ENCODE measurements at places on chromosomes 1 and 21.

DNA sequence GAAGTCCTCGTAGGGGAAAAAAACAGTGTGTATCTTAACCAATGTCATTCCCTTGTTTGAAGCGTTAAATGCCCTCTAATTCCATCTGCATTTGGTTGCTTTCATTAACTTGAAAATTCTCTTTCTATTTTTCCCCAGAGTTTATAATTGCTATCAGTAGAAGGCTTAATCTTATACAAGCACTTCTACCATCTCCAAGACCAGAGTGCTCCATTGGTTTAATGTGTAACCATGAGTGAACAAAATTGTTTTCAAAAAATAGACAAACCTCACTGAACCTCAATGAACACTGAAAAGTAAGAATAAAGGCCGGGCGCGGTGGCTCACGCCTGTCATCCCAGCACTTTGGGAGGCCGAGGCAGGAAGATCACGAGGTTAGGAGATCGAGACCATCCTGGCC, 141.3 kb downstream of the RGS7 start:
- no peak for DNase-seq
- peak overlapping the region; percentile 7 for H3K4me3 ChIP-seq
- H3K27ac ChIP-seq = peak overlapping the region; percentile 35
- H3K36me3 ChIP-seq = no peaks in the 10 kb centered on the region

DNA sequence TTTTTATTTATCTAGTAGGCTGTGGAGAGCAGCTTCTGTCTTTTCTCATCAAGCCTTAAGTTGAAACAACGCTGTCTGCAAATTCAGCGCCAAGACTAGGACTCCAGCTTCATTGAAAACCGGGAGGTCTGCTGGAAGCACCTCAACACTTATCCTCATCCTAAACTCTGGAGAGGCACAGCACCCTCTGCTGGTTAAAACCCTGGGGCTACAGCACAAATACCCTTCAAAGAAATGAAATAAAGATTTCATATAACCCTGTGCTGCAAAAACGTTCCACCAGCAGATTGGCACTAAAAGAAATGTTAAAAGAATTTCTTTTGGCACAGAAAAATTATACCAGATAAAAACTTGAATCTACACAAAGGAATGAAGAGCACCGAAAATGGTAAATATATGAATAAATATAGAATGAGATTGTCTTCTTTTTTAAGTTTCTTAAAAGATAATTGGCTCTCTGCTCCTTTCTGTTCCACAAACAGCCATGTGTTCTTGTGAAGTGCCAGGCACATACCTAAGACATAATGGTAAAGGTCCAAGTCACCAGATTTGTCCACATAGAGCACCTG, 227.7 kb upstream of the SAMSN1 start:
- DNase-seq = no peak
- peaks cover 10% of the 10 kb centered on the region for H3K4me1 ChIP-seq
- H3K27me3 ChIP-seq = no peaks in the 10 kb centered on the region
- no peak overlapping the region for H3K4me3 ChIP-seq
- no peaks in the 10 kb centered on the region for H3K36me3 ChIP-seq
- H3K27ac ChIP-seq = no peak overlapping the region

DNA sequence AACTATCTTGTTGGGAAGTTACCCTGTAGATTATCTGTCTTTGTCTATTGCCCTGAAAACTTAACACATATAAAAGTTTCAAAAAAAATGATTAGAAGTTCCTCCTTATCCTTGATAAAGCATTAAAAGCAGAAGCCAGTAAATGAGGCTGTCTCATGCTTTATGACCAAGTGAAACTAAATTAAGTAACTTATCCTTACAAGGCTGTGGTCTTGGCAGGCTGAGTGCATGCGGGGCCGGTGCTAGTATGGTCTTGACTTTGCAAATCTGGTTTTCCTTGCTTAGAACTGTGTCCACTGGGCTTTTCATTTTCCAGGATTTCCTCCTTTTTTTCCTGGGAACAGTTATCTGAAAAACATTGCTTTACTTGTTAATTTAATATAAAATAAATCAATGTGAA, 43.1 kb downstream of the PCNX2 start:
- peaks cover 9% of the 10 kb centered on the region for H3K4me1 ChIP-seq
- H3K27me3 ChIP-seq = no peaks in the 10 kb centered on the region
- H3K36me3 ChIP-seq = peaks cover 21% of the 10 kb centered on the region
- H3K27ac ChIP-seq = no peak overlapping the region
- no peak for DNase-seq

DNA sequence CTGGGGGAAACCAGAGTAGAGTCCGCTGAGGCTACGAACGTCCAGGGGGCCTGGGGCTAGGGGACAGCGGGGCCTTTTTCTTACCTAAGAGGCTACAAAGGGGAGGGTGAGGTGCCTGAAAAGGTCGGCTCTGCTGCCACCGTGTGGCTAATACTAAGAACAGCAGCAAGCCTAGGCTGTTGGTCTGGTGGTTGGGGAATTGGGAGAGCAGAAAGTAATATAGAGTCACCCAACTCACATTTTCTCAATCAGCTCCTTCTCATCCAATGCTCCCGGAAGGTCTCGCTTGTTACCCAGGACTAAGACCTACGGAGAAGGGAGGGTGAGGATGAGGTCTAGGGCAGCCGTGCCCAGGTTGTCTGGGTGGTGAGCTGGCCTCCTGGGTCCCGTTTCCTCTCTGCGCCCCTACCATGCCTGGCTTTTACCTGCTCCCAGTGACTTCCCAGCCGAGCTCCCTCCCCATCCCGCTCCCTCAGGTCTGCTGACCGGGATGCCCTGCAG, 9.3 kb downstream of the ARL8A start:
- DNase-seq = no peak
- H3K27ac ChIP-seq = peak overlapping the region; percentile 36
- H3K4me1 ChIP-seq = peaks cover 9% of the 10 kb centered on the region
- H3K36me3 ChIP-seq = no peaks in the 10 kb centered on the region

DNA sequence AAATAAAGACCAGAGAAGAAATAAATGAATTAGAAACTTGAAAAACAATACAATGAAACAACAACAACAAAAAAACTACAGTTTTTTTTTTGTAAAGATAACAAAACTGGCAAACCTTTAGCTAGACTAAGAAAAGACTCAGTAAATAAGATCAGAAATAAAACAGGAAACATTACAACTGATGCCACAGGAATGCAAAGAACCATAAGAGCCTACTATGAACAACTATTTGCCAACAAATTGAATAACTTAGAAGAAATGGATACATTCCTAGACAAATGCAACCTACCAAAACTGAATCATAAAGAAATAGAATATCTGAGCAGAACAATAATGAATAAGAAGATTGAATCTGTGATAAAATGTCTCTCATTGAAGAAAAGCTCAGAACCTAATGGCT, 742.0 kb downstream of the ADGRL2 start:
- H3K27me3 ChIP-seq = no peaks in the 10 kb centered on the region
- no peaks in the 10 kb centered on the region for H3K36me3 ChIP-seq
- no peak overlapping the region for H3K4me3 ChIP-seq
- H3K27ac ChIP-seq = no peak overlapping the region
- no peaks in the 10 kb centered on the region for H3K4me1 ChIP-seq

GRCh38 chr1:118184739-118185083, 317 bp downstream of the SPAG17 start:
- H3K27ac ChIP-seq = peak overlapping the region; percentile 59
- no peak for DNase-seq
- H3K36me3 ChIP-seq = no peaks in the 10 kb centered on the region
- H3K4me1 ChIP-seq = peaks cover 18% of the 10 kb centered on the region
- peak overlapping the region; percentile 80 for H3K4me3 ChIP-seq

DNA sequence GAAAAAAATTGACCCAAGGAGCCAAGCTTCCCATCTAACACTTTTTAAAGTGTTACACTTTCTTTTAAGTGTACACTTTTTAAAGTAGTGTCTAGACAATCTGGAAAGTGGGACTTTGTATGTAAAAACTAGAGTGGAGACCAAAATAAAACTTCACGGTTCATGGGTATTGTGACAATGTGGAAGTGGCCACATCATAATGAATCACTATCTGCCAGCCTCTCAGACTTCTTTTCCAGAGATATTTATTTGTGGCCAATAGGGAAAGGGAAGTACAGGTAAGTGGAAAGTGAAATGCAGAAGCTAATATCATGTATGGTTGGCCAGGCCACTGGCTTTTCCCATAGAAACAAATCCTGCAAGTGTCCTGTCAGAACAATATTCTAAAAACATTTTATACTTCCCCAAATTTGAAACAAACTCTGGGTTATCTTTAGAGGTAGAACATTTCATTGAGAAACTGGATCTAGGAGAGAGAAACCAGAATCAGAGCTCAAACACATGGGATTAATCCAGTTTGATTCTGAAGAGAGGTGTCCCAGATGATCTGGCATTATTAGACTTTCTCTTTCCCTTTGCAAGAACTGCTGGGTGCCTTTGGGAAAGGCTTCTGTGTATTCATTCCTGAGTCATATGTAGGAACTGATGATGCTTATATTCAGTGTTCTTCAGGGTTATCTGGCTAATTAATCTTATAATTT, 2.0 kb downstream of the TNFSF18 start:
- peaks cover 14% of the 10 kb centered on the region for H3K4me1 ChIP-seq
- no peak overlapping the region for H3K4me3 ChIP-seq
- H3K27me3 ChIP-seq = no peaks in the 10 kb centered on the region
- no peaks in the 10 kb centered on the region for H3K36me3 ChIP-seq
- no peak for DNase-seq
- H3K27ac ChIP-seq = no peak overlapping the region

DNA sequence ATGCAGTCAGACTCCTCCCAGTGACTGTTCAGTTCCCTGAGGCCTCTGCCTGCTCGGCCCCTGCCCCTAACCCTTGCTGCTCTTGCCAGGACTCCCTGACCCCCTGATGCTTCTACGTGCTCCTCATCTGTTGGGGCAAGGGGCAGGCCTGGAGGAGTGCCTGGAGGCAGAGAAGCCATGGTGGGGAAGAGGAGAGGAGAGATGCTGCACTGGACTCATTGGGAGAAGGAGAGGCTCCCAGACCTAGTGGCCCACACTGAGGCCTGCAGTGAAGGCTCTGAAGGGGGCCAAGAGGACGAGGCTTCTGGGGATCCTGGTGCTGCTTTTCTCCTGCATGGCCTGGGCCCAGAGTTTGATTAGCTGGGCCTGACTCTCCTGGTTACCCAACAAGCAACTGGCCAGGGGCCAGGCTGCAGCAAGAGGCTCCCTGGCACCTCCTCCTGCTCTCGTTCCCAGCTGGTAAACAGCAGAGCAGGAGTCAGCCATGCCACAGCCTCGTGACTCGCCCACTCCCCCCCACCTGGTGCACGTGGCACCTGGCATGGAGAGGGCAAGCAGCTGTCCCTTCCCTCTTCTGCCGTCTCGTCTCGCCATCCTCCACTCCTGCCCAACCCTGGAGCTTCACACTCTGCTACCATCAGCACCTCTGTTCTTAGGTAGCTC, 847 bp upstream of the RORC start:
- H3K4me3 ChIP-seq = no peak overlapping the region
- DNase-seq = no peak
- H3K4me1 ChIP-seq = peaks cover 17% of the 10 kb centered on the region
- H3K27ac ChIP-seq = no peak overlapping the region
- H3K36me3 ChIP-seq = peaks cover 5% of the 10 kb centered on the region

DNA sequence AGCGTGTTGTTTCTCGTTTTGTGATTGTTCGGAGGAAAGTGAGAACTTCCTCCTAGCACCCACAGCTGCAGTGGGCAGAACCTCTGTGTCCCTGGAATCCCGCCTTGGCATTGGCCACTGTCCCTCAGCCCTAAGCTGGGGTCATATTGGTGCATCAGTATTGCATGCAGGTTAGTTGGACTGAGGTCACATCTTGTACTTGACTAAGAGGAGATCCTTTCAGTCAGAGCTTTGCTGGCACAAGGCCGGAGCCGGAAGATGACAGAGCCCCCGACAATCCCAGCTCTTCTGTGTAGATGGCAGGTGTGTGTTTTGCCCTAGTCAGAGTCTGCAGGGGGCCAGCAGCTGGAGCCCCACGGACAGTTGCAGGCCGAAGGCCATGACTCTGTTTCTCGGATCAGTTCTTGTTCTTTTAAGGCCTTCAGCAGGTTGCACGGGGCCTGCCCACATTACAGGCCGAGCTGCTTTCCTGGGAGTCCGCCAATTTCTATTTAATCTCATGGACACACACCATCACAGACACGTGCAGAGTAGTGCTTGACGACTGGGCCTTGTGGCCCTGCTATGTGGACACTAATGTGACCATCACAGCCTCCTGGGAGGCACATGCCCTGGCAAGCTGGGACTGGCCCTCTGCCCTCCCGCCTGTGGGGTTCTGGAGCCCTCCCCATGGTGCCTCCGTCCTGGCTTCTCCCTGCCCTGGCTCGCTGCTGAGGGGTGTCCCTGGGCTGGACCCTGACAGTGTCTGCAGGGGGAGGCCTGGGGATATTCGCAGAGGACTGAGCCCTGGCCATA, 14.9 kb downstream of the SNAP47 start:
- peaks cover 3% of the 10 kb centered on the region for H3K4me1 ChIP-seq
- H3K36me3 ChIP-seq = peaks cover 4% of the 10 kb centered on the region
- no peak for DNase-seq
- no peak overlapping the region for H3K4me3 ChIP-seq
- H3K27me3 ChIP-seq = no peaks in the 10 kb centered on the region
- no peak overlapping the region for H3K27ac ChIP-seq

DNA sequence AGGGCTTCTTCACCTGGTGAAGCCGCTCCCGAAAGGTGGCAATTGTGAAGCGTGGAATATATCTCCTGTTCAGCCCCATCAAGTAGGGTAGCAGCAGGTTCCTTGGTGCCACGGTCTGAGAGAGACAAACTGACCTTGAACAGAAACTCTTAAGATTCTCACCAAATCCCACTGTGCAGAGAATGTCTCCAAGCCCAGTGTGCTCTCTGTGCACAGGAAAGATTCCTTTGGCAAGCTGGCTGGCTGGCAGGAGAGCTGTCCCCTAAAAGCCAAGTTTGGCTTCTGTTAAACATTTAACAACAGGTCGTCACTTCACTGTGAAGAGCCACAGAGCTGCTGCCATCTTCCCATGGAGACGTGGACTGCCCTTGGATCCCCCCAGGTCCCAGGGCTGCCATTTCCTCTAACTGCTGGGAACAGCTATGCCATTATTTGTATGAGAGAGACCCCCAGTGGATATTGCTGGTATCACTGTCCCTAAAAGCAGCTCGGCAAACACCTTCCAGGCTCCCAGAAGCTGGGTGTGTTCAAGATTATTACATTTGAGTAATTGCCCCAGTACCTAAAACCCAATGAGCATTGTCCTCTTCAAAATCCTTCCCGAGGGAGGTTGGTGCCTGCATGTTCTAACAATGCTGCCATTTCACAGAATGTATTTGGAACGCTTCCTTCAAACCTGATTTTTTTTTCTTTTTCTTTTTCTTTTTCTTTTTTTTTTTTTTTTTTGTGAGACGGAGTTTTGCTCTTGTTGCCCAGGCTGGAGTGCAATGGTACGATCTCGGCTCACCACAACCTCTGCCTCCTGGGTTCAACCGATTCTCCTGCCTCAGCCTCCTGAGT, 71.8 kb downstream of the CD58 start:
- no peak for DNase-seq
- H3K27me3 ChIP-seq = no peaks in the 10 kb centered on the region
- peaks cover 19% of the 10 kb centered on the region for H3K4me1 ChIP-seq

- H3K36me3 ChIP-seq = peaks cover 26% of the 10 kb centered on the region
- H3K4me1 ChIP-seq = no peaks in the 10 kb centered on the region
- H3K27ac ChIP-seq = no peak overlapping the region
These were observed 18.9 kb downstream of the DBT start for GRCh38 chr1:100230765-100231164.

Measured in type B pancreatic cell (in vitro differentiated cells).